Anterior cingulate cortex (tissue), 58 donors: ENCODE measurements at places on chromosomes 16 and 17.
A peak's percentile ranks its signal among the peaks of the same experiment; 100 is the strongest.

DNA sequence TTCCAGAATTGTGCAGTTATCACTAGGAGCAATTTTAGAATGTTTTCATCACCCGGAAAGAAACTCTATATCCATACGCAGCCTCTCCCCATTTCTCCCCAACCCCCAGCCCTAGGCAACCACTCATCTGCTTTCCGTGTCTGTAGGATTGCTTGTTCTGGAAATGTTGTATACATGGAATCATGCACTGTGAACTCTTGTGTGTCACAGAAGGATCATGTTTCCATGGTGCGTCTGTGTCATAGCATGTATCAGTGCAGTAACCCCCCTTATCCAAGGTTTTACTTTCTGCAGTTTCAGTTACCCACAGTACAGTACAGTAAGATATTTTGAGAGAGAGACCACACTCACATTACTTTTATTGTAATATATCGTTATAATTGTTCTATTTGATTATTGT, 299.4 kb downstream of the CPPED1 start:
- DNase-seq, result no peak

- no peak for DNase-seq
Observed at GRCh38 chr17:79901131-79901530, 61.9 kb upstream of the CBX4 start.

GRCh38 chr17:68205808-68206720, 41.8 kb upstream of the AMZ2 start:
- DNase-seq, result no peak

GRCh38 chr17:61219460-61219859, 180.2 kb upstream of the TBX2 start:
- no peak for DNase-seq

- DNase-seq, result no peak
Observed at GRCh38 chr16:13883881-13884280, 36.1 kb upstream of the ERCC4 start.

DNA sequence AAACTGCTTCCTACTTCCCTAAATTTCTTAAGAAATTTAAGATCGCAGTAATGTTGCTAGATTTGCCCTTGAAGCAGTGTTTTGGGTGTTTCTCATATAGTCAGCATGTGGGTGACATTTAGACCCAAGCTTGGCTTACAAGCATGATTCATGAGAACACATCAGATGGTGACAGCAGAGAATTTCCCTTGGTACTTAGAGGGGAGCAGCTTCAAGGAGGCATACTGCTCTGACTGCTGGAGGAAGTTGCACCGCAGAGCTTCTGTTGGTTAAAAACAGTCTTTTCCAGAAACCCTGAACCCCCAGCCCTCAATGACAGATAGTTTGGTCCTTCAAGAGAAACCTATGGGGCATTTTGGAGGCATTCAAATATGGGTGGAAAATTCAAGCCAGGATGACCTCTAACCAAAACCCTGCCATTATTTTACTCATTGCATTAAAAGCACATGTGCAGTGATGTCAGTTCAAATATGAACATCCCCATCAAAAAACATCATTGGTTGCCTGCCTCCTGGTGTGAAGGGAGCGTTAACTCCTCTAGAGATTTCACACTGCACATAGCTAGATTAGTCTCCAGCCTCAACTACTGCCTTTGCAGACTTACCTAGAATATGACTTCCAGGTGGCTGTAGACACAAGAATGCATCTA, 201.5 kb upstream of the CACNG5 start:
- no peak for DNase-seq

DNA sequence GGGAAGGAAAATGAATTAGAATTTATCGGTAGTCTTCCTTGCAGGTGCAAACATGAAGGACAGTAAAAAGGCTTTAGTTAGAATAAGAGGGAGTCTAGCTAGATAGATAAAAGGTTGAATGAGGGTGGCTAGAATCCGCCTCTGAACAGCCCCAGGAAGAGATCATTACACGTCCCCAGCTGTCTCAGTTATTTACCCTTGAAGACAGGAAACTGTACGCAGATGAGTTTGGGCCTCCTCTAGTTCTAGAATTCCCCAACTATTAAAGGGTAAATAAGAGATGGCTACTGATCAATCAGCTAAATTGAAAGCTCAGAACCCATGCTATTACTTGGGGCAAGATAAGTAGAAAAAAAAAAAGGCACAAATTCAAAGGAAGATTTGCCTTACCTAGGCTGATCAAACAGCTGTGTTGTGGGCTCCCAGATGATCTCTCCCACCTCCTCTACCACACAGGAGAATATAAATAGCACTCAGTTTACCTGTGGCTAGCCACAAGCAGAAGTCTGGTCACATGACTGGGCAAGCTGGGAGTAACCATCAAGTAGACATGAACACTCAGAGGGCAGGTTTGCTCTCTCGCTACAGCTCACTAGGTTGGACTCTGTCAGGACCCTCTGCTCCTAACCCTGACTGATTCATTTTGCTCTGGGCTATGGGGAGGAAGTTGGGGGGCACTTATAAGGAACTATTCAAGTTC, 17.0 kb downstream of the FAM117A start:
- no peak for DNase-seq

DNA sequence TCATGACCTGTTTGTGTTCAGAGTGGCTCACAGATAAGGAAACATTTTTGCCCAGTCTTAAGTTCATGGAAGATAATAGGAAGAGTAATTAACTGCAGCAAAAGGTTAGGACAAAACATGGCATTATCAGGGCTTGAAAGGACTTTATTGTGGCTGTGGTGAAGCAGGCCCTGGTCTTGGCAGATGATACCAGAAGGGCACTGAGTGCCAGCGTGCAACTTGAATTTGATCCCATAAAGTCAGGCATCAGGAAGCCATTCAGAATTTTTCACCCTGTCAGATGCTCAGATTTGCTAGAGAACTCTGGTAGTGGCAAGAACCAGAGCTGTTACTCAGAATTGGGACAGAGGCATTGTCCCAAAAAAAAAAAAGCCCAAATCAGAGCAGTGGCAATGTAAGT, 11.2 kb upstream of the COG7 start:
- DNase-seq, result peak; percentile 4

- peak; percentile 83 for DNase-seq
Observed at GRCh38 chr16:81189100-81189664, 49.3 kb upstream of the BCO1 start.

GRCh38 chr16:51154271-51155171, 3.5 kb upstream of the SALL1 start:
- DNase-seq, result no peak

DNA sequence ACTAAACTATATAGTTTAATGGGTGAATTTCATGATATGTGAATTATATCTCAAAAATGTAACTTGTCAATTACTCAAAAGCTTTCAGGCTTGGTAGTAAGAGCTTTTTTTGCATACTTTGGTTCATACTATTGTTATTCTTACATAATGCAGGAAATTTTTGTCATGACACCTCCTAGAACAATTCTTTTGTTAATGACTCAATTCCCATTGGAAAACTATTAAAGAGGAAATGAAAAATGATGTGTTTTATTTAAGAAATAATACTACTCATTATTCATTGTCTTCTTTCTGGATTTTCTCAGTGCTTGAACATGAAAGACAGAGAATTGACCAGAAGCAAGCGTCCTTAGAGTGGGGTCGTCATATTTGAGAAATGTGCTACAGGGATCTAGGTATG, 196.4 kb upstream of the KCNJ16 start:
- no peak for DNase-seq

DNA sequence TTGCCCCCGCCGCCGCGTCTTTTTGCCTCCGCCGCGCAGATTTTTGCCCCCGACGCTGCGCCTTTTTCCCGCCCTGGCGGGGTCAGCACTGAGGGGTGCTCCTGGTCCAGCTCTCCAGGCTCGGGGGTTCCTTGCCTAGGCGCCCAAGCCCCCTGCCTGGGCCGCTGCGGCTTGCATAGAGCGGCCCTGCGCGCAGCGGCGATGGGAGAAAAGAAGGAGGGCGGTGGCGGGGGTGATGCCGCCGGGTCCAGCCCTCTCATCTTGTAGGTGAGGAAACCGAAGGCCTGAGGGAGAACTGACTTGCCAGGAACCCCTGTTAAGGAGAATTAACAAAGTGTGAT, 330.8 kb upstream of the WSB1 start:
- DNase-seq, result no peak

DNA sequence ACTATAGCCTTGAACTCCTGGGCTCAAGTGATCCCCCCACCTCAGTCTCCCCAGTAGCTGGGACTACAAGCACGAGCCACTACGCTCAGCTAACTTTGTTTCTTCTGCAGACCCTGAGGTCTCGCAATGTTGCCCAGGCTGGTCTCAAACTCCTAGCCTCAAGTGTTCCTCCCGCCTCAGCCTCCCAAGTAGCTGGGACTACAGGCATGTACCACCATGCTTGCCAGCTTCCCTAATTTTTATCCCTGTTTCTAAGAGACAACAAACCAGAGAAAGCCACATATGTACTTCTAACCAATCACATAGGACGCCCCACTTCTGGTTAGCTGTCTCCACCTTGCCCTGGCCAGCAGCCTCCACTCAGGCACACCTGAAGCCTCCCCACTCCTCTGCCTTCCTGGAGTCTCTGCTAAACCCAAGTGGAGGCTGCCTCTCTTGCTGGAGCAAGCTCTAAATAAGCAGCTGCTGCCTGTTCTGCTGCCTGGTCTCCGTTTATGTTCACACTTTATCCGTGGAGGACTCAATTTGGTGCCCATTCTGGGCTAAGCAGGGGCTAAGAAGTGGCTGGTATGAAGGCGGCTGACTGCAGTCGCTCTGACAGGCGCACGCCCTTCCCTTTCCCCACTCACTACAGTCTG, 24.7 kb downstream of the NSMCE1 start:
- DNase-seq, result no peak

DNA sequence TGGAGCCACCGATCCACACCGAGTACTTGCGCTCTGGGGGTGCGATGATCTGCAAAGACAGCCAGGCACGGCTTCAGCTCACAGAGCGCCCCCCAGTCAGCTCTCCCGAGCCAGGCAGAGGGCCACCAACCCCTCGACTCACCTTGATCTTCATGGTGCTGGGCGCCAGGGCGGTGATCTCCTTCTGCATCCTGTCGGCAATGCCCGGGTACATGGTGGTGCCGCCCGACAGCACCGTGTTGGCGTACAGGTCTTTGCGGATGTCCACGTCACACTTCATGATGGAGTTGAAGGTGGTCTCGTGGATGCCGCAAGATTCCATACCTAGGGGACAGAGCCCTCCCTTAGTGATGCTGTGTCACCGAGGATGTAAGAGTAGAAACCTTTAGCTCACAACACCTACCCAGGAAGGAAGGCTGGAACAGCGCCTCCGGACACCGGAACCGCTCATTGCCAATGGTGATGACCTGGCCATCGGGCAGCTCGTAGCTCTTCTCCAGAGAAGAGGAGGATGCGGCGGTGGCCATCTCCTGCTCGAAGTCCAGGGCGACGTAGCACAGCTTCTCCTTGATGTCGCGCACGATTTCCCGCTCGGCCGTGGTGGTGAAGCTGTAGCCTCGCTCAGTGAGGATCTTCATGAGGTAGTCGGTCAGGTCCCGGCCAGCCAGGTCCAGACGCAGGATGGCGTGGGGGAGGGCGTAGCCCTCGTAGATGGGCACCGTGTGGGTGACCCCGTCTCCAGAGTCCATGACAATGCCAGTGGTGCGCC, 1.6 kb downstream of the ACTG1 start:
- DNase-seq, result no peak

- DNase-seq, result no peak
Observed at GRCh38 chr16:53556521-53556920, 53.5 kb upstream of the AKTIP start.

- DNase-seq, result no peak
Observed at GRCh38 chr17:51703361-51704341, 443.3 kb downstream of the UTP18 start.

- DNase-seq, result no peak
Observed at GRCh38 chr16:56758930-56759329, 29.0 kb downstream of the NUP93 start.

- no peak for DNase-seq
Observed at GRCh38 chr17:49585422-49586027, 9.9 kb downstream of the NXPH3 start.

DNA sequence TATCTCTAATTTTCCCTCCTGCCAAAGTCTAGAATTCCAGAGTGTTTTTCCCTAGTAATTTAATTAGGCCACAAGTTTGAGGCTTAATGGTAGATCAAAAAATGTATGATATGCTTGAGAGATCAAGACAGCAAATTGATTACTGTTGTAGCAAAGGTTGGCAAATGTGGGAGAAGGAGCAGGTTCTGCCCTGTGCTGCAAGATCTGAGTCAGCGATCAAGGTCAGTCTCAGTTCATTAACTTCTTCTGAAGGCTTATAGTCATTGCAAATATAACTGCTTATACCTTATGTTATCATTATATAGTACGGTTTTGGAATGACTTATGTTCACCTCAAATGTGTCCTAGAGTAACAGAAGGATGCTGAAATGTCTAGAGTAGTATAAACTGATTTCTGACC, 231.1 kb upstream of the TBX2 start:
- no peak for DNase-seq

- peak; percentile 90 for DNase-seq
Observed at GRCh38 chr17:5500589-5501391, 14.4 kb downstream of the MIS12 start.

DNA sequence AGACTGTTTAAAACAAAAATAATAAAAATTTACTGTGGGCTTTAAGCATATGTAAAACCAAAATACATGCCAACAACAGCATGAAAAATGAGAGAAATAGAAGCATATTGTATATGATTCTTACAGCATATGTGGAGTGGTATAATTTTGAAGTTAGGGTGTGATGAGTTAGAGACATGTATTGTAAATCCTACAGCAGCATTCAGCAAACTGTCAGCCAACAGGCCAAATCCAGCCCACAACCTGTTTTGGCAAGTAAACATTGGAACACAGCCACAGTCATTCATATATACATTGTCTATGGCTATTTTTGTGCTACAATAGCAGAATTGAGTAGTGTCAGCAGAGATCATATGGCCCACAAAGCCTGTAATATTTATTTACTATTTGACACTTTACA, 42.3 kb downstream of the ZNF18 start:
- DNase-seq, result no peak

- no peak for DNase-seq
Observed at GRCh38 chr17:44927696-44928095, 12.4 kb upstream of the GFAP start.

DNA sequence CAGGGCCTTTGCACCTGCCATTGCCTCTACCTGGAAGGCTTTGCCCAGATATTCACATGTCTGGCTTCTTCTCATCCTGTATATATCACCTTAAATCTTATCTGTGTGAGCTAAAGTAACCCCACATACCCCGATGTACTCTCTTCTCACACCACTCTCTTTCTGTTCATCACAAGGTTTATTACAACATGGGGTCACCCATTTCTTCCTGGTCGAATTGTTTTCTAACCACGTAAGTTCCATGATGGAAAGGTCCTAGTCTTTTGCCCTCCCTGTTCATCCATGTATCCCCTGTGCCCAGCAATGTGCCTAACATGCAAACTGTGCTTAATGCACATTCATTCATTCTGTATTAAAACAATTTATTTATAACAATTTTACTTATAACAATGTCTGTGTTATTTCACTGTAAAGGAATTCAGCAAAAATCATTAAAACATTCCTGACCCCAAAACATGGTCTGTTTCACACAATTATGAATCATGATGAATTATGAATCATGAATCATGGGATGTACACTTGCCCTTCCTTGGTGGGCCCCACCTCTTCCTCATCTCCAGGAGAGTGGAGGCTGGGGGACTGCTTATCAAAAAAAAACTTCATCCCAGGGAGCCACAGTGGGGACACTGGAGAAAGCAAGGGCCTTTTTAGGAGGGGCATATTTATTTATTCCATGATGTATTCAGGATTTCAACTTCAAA, 336.4 kb downstream of the GRIN2A start:
- DNase-seq, result no peak

GRCh38 chr17:8417806-8418205, 17.9 kb upstream of the NDEL1 start:
- no peak for DNase-seq

GRCh38 chr17:81520021-81520901, 7.7 kb upstream of the ACTG1 start:
- DNase-seq, result no peak
